Subcutaneous adipose tissue (tissue), 4 donors: ENCODE measurements at places on chromosomes 4 and X. TPM values are rescaled to one million over a fixed set of nuclear protein-coding genes. Genes with fewer than 3 reads are reported as not detected.

The TSPYL2 gene
- total RNA-seq: 56.6 TPM

The ZNF711 gene
- total RNA-seq: 0.66 TPM

The ESX1 gene
- total RNA-seq: not detected

The MAN2B2 gene
- 55.5 TPM for total RNA-seq

The SCML1 gene
- 17.0 TPM for total RNA-seq

The SSX3 gene
- total RNA-seq: not detected

The OTUD6A gene
- not detected for total RNA-seq

The CENPVL2 gene
- not detected for total RNA-seq

The TLR10 gene
- total RNA-seq: not detected

The TCP11X1 gene
- total RNA-seq: not detected

The REST gene
- 35.4 TPM for total RNA-seq

The HGFAC gene
- not detected for total RNA-seq

The HMGB2 gene
- 103 TPM for total RNA-seq

The TMEM154 gene
- 1.2 TPM for total RNA-seq

The EXOC1L gene
- not detected for total RNA-seq

The SLC7A11 gene
- total RNA-seq: 0.85 TPM

The PLS3 gene
- total RNA-seq: 105 TPM

The TLR3 gene
- total RNA-seq: 4.6 TPM

The OFD1 gene
- 12.6 TPM for total RNA-seq

The CXCL6 gene
- total RNA-seq: 0.22 TPM

The GLA gene
- total RNA-seq: 79.9 TPM

The NLRP2B gene
- not detected for total RNA-seq

The USP17L26 gene
- total RNA-seq: not detected

The SOD3 gene
- total RNA-seq: 86.4 TPM

The TEX13D gene
- not detected for total RNA-seq

The STAP1 gene
- total RNA-seq: 0.65 TPM
